ENCODE measurements at places on chromosomes 12 and 14.

- peak; percentile 44 for DNase-seq
Measured at GRCh38 chr12:122726080-122726558, 4.5 kb downstream of the HCAR1 start.

GRCh38 chr14:105204206-105204930 lies 23.3 kb upstream of the NUDT14 start:
- DNase-seq = no peak

DNA sequence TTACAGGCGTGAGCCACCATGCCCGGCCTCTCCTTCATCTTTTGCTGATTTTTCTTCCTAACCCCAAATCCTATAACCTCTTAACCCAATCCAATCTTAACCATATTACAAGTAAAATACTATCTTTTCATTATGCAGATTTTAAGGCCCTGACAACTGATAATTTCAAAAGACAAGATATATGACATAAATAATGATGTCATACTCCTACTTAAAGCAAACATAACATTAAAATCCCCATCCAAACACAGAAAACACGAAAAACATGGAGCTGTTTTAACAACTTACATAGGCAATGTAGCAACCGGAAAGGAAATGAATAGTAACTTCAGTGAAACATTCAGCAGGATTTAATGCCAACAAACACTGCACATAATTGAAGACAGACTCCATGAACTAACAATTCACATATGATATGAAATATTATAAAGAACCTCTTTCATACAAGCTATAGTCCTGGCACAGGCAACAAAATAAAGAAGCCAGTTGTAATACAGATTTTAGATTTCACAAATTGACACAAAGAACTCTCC lies 21.5 kb downstream of the USP44 start:
- DNase-seq = no peak

- DNase-seq = peak; percentile 68
Measured at GRCh38 chr14:75307700-75308379, 29.2 kb downstream of the FOS start.

GRCh38 chr14:63896278-63896720 lies 43.5 kb downstream of the SYNE2 start:
- DNase-seq = peak; percentile 98

GRCh38 chr14:105531894-105532623 lies 5.7 kb downstream of the TMEM121 start:
- no peak for DNase-seq

DNA sequence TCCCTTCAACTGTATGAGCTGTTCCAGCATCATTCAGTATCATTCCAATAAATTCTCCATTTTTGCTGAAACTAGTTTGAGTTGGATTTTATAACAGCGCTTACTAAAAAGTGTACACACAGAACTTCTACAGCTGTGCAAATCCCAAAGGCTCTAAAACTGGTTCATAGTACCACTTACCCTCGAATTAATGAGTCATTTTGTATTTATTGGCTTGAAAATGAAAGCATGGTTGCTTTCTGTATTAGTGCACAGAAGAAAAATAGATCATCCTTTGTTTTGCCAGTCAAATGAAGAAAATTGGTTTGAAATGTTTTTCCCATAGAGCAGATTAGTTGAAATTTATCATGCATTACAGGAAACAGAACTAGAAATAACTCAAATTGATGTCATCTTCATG lies 268.3 kb upstream of the CPNE8 start:
- DNase-seq = no peak

- DNase-seq = no peak
Measured at GRCh38 chr12:117805865-117806264, 162.9 kb downstream of the KSR2 start.

DNA sequence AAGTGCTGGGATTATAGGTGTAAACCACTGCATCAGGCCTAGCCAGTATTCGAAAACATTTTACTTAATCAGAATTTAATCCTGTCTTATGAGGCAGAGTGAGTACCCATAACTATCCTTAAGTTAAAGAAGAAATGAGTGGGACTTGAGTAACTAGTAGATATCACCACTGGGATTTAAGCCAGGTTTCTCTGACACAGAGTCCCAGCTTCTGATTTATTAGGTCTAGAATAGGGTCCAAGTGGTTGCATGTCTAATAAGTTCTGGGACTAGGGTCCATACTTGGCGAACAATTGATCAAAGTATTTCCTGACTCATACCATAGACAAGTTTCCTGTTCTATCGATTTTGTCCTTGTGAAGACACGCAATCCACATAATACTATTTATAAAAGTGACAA lies 18.9 kb downstream of the PTPRB start:
- DNase-seq = no peak

- no peak for DNase-seq
Measured at GRCh38 chr12:47067176-47067575, 12.2 kb upstream of the PCED1B start.

DNA sequence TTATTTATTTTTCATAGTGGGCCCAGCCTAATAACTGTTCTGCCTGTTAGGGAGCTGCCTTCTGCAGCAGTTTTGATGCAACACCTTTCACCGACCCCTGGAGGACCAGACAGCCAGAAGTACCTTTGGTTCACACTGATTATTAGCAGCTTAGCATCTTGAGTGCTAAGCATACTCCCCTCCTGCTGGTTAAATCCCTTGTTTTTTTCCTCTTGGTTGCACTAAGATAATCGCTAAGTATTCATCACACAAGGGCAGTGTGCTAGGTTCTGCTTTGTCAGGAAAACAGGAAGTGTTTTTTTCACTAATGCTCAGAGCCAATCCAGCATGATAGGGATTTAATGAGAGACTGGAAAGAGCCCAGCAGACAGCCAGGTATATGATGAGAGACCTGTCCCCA lies 437.0 kb downstream of the FUT8 start:
- DNase-seq = no peak

DNA sequence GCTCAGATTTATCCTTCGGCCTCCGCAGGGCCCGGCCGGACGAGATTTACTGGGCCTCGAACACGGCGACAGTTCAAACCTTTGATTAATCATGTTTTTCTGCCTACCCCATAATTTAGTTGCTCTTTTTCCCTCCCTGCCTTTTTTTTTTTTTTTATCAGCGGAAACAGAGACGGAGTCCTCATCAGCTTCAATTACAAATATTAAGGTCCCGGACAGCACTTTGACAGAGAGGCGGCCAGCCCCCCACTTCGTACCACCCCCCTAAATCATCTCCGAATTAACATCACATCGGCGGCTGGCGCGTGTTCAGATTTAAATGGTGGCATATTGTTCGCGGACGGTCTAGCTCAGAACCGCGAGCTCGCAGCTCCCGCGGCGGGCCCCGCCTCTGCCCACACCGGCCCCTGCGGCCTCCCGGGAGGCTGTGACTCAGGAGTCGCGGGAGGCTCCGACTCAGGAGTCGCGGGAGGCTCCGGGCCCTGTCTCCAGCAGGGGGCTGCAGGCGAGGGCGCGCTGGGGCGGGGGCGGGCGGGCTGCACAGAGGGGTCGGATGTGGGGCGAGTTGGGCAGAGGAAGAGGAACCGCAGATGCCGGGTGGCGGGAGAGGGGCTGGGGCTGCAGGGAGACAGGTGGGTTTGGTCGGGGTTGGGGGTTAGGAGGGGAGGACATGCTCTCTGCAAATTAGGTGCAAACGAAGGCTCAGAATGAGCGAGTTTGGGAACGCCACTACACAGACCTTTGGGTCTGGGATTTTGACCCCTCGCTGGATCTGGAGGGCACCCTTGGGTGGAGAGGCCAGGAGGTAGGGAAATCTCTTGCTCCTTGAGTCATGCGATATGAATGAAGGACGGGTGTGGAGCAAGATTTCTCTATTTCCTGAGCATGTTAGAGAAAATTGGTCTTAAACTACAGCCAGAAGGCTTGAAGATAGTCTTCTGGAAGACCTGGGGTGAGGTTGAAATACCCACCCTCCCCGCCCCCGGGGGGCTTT lies 19.6 kb upstream of the ATP5MC2 start:
- DNase-seq = peak; percentile 85

DNA sequence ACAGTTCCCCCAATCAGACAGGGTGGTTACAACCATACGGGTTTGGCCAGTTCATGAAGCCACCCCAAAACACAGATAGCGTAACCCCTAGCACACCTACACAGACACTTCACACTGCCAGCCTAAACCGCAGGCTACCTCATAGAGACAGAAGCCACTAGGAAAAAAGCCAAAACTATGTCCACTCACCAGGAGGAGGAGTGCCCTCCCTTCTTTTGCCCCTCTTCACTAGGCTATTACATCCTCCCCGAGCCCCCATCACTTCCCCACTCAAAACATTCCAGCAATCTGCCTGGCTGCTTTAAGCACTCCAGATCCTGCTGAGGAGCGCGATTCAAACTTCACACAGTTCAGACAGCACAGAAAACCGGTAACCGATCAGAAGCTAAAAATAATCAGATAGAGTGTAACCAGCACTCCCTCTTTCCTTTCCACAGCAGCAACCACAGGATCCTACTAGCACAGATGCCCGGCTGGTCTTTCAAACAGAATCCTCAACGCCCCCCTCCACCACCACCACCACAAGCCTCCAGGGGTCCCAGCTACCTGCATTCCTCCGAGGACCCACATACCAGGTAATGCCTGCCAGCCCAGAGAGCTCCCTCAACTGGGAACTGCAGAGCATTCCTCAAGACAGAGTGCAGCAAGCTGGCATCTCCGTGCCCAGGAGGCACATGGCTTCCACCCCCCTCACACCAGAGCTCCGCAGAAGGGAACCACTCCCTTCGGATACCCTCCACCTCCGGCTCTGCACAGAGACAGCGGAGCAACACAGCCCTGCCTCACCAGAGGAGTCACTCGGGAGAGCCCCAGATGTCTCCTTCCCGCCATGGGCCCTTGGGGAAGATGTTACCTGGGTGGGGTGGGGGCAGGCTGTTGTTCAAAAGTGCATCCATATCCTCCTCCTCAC lies 1.5 kb downstream of the CHD4 start:
- peak; percentile 19 for DNase-seq

- DNase-seq = peak; percentile 3
Measured at GRCh38 chr12:54689984-54690383, 41.8 kb upstream of the DCD start.

DNA sequence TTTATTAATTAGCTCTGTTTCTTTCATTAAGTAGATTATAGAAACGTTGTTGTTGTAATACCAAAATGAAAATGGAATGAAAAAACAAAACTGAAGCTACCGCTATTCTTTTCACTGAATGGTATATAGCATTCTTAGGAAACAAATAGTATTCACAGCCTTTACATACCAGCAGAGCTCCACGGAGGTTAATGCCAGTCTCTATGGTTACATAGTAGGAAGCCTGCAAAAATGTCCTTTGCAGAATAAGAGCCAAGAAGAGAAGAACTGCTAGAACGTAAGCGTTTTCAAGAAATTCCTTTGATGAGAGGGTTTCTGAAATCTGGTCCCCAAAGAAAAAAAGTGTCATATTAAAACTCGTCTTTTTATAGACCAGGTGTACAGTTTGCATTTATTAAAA lies 30.6 kb downstream of the ABCC9 start:
- DNase-seq = no peak

DNA sequence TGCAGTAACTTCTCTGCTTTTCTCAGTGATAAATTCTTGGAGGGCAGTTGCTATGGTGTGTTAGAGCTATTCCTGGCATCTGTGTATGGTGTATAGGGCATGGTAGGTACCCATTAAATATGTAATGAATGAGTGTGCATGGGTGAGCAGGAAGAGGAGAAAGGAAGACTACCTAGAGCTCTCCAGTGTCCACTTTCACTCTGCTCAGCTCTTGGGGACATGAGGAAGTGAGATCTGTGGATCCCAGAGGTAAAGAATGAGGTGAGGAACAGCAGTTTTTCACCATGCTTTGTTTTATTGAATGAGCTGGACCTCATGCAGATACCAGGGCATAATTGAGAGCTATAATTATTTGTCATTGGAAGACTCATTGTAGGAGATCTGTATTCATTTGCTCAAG lies 444.8 kb upstream of the RGS6 start:
- no peak for DNase-seq

- no peak for DNase-seq
Measured at GRCh38 chr12:68739891-68740290, 6.1 kb upstream of the SLC35E3 start.

DNA sequence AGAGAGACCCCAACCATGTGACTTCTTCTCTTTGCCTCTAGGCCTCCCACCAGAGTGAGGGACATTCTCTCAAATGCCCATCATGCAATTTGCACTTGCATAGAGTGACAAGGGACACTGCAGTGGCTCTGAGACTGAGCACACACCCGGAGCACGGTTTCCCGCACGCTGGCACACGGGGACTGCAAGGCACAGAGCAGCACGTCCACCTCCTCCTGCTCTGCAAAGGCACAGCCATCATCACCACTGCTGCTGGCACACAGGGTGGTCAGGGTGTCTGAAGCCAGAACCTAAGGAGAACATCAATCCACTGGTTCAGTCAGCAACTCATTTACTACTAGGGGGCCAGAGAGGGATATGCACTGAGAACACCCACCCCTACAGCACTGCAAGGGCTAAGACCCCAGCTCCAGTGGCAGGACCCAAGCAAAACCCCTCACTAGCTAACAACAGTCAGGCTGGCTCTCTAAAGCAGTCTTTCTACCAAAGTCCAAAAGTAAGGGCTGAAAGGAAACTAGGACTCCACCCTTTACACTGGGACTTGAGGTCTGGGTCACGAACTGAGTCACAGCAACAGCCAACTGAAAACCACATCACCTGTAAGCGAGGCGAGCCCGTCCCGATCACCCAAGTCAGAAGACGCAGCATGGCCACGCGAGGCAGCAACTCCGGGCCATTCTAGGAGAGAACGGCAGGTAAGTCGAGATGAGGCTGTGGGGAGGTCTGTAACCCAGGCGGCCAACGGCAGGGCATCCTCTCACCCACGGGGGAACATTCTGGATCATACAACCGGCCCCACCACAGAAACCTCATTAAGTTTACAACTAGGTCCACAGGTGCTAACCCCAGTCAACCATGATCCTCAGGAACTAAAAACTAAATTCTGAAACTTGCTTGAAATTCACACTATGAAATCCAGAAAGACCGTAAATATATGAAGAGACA lies 37.9 kb downstream of the GCN1 start:
- DNase-seq = no peak

GRCh38 chr14:99174081-99174769 lies 97.8 kb downstream of the BCL11B start:
- DNase-seq = no peak

DNA sequence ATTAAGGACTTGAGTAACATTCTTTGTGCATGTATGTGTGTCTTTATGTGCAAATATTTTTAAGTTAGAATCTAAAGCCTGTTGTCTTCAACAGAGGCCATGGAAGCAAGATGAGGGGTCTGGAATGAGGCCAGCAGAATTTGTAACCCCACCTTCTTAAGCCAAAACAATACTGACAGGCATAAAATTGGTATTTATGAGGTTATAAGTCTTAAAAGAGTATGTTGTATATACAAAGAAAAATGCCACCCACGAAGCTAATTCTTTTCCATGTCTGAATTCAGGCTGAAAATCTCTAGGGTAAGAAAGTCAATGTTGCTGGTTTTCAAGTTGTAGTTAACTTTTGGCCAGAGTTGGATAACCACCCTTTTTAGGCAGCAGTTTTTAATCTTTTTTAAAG lies 86.2 kb upstream of the TMTC1 start:
- DNase-seq = no peak

Measured in amniotic epithelial cell (primary cell).